Stimulated activated CD8-positive, alpha-beta memory T cell treated with anti-CD3 and anti-CD28 coated beads, Interleukin-7, amount 100 ng/mL, for 48 hours (primary cell): ENCODE measurements at places on chromosomes 4 and X.

DNA sequence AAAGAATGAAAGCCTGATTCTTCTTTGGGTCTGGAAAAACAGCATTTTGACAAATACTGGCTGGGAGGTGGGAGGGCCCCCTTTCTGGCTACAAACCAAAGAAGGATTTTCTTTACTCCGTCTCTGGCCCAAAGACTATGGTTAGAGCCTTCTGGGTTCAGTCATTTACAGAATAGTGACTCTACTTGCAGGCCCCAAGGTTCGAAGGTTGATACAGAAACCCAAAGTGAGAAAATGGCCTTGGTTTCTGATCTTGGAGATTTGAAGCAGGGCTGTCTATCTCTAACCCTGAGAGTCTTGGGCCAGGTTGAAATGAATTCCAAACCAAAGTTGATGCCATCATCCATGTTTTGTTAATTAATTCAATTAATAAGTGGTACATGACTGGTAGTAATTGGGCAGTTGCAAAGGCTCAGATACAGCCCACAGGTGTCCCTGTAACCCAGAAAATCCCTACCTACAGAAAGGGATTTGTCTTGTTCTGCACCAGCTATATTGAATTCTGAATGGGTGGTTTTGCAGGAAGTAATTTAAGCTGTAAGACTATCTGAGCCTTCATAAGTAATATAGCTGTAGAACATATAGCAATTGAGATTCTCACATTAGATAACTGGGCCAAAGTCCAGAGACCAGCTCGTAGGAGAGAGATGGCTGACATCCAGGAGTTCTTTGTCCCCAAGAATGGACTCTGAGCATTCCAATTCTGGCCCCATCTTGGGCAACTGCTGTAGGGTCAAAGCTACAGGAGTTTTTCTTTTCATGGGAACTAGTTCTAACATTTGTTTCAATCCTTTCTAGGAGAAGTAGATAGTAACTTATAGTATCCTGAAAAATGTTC lies 34.5 kb downstream of the CHRNA9 start:
- no peak for DNase-seq

- no peak for DNase-seq
These were observed 33.3 kb upstream of the H2AZ1 start for GRCh38 chr4:99983289-99983943.

DNA sequence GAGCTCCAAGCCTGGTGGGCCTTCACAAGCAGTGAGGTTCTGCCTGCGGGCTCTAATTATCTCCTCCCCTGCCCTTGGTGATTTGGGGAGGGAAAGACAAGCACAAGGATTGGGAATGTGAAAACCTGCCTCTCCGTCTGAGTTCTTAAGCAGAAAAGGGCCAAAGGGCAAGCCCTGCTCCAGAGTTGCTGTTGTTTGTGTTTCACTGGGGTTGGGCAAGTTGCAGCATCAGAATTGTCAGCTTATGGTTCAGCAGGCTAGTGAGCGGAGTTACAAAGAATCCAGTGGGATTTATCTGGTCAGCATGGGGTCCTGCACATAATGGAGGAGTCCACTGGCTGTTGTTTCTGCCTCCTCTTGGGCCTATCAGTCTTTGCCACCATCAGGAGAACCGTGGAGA lies 60.5 kb downstream of the NHS start:
- DNase-seq, result no peak

- DNase-seq, result peak; percentile 21
These were observed 65.7 kb upstream of the MAP9 start for GRCh38 chr4:155442267-155443105.

DNA sequence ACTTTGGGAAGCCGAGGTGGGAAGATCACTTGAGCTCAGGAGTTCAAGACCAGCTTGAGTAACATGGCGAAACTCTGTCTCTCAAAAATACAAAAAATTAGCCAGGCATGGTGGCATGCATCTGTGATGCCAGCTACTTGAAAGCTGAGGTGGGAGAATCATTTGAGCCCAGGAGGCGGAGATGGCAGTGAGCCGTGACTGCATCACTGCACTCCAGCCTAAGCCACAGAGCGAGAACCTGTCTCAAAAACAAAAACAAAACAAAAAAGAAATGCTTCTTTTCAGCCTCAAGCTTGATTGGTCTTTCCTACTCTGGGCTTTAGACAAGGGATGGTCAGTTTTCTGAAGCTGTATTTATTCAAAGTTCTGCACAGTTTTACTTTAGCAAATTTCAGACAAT lies 15.8 kb upstream of the DHRSX start:
- DNase-seq, result no peak

GRCh38 chr4:119682099-119682498 lies 53.5 kb upstream of the PDE5A start:
- no peak for DNase-seq

GRCh38 chr4:24559889-24560288 lies 24.5 kb downstream of the DHX15 start:
- DNase-seq, result no peak

DNA sequence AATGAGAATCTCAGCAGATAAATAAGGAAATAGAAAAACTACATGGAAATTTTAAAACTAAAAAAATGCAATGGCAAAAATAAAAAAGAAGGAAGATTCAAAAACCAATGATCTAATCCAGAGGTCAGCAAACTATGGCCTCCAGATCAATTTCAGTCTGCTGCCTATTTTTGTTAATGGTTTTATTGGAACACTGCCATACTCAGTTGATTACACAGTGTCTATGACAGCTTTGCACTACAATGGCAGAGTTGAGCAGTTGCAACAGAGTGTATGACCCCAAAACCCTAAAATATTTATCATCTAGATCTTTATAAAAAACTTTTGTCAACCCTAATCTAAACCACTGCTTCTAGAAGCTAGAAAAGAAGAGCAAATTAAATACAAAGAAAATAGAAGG lies 170.3 kb downstream of the RAB28 start:
- DNase-seq, result no peak

DNA sequence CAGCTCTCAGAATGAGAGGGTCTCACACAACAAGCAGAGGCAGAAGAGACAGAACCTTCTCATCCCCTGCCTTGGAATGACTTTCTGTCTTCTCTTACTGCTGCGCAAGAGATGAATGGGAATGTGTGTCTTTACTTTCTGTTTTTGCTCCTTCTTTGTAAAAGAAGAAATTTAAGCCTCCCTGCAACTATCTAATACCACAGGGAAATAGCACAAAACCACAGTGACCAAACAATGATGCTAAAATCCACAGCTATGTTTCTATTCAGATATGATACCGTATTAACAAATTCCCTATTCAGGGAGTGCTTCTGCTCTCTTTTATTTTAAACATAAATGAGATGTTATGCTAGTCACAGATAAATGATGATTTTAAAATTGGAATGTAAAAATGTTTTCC lies 173.8 kb upstream of the RAI2 start:
- no peak for DNase-seq

DNA sequence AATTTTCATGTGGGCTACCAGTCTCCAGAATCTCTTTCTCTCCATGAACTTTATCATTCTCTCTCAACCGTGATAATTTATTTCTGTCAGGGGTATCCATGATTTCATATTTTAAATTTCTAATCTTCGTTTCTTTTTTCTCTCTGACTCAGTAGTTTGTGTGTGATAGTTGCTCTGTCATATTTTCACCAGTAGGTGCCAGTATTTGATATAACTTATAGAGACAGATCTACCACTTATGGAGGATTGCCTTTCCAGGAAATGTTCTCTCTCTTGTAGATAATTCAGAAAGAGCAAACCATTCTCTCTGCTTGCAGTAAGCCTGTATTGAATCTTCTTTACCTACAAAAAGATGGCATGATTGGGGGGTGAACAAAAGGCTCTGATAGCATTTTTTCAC lies 79.3 kb upstream of the DYNLT3 start:
- DNase-seq, result no peak

DNA sequence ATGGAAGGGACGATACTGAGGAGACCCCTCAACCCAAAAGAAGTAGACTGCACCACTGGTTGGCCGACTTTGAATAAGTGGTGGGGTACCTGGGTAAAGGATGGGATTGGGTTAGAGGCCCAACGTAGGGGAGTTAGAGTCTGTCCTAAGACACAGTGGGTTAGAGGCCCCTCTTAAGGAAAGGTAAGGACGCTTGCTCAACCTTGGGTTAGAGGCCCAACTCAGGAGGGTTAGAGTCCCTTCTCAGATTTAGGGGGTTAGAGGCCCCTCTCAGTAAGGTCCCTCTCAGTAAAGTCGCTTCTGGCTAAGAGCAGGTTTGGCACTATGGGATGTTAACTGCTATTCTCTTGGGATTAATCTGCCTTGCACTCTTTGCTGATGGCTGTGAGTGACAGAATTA lies 81.3 kb downstream of the ACOX3 start:
- DNase-seq, result no peak

GRCh38 chr4:178070163-178070562 lies 627.9 kb upstream of the AGA start:
- no peak for DNase-seq

DNA sequence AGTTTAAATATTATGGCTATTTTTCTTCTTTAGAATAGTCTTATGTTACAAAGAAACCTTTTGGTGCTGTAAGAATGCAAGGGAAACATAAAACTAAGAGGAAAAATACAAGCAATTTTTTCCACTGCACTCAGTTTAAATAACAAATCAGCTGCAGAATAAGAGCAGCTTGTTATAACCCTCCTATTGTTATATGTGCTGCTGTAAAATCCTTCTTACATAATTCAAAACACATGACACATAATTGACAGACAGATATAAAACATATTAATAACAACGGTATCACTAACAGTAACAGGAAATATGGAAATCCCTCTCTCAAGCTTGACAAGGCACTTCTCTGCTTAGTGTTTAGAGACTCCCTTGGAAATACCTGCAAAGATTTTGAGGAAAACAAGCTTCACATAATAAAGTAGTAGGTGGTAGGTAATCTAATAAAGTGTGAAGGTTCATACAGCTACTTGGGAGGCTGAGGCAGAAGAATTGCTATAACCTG lies 385.3 kb upstream of the HS3ST1 start:
- no peak for DNase-seq

DNA sequence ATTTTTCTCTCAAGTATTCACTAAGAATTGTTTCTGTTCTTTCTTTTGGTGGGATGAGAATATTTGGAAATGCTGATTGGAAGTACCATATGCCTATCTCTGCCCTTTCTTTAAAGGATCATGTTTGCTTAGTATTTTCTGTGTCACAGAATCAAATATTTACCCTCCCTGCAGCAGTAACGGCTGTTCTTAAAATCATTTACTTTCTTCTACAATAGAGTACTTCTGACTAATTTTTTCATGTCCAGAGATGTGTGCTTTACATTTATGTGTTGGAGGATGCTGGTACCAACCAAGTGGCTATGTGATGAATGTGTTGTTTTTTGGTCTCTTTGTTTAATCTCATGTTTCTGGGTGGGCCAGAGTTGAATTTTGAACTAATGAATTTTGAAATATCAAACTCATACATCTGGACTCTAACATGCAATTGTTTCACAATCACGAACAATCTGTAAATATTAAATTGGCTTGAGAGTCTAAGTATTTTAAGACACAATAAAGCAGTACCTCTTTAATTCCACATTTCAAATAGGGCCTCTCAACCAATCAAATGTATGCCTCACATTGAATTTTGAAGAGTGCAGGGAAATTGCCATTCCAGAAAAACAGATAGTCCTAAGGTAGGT lies 59.4 kb upstream of the ARSJ start:
- DNase-seq, result no peak

GRCh38 chrX:8010105-8010504 lies 82.9 kb upstream of the PNPLA4 start:
- no peak for DNase-seq

DNA sequence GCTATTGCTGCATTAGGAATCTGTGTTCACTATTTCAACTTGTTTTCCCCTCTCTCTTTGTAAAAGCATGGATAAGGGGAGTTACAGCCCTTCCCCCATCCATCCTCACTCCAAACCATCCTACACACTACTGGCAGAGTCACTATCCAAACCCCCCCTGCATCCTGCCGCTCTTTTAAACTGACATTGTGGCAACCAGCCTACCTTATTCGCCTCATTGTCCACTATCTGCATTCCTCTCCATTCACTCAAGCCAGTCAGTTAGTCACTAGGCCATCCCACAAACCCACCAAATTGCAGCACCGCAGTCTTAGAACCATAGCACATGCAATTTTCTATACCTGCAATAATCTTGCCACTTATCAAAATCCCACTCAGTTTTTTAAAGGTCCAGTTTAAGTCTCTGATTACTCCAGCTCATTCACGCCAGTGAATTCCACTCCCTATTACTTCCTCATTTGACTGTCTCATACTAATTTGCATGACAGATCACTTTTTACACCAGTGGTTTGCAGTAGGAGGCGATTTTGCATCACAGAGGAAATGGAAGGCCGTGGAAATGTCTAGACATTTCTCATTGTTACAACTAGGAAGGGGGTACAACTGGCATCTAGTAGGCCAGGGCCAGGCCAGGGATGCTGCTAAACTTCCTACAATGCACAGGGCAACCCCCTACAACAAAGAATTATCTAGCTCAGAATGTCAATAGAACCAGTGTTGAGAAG lies 181.8 kb downstream of the HS6ST2 start:
- DNase-seq, result no peak

GRCh38 chrX:70878902-70879301 lies 29.6 kb downstream of the TEX11 start:
- DNase-seq, result no peak

GRCh38 chr4:162957521-162958143 lies 209.1 kb downstream of the NAF1 start:
- no peak for DNase-seq

GRCh38 chr4:82268050-82268825 lies 105.6 kb downstream of the HNRNPD start:
- DNase-seq, result no peak

- no peak for DNase-seq
These were observed 91.6 kb downstream of the TLL1 start for GRCh38 chr4:165964591-165964990.

GRCh38 chrX:112631892-112632291 lies 47.8 kb downstream of the LHFPL1 start:
- no peak for DNase-seq

DNA sequence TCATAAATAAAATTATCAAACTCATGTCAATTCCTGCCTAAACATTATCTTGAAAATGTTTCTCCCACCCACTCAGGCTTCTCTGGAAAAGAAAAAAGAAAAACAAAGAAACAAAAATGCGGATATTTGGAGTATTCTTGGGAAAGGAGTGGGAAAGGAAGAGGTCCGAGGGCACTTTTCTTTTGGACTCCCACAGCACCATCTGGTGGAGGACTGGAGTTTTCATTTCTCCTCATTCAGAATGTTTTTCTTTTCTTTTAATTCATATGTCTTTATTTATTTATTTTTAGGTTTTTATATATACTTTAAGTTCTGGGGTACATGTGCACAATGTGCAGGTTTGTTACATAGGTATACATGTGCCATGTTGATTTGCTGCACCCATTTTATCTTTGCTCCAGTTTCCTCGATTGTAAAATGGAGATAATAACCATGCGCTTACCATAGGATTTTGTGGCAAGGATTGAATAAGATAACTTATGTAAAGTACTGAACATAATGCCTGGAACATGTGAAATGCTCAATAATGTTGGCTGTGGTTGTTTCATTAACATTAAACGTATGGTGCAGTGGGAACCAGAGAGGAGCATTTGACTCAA lies 8.0 kb upstream of the KCNE5 start:
- DNase-seq, result no peak

- no peak for DNase-seq
These were observed 160.7 kb downstream of the PPP3CA start for GRCh38 chr4:101186567-101187184.
